Mesenteric fat pad (tissue), 1 donor: ENCODE measurements at places on chromosomes 3 and 15. TPM values are rescaled to one million over a fixed set of nuclear protein-coding genes. Genes with fewer than 3 reads are reported as not detected.

Gene DUOXA2
- total RNA-seq, result not detected

Gene CD276
- total RNA-seq, result 89.5 TPM

Gene POPDC2
- total RNA-seq, result 1.5 TPM

Gene C3orf20
- total RNA-seq, result 0.16 TPM

GRCh38 chr15:48644827-48645557, 517 bp downstream of the FBN1 start:
- DNase-seq, result no peak

DNA sequence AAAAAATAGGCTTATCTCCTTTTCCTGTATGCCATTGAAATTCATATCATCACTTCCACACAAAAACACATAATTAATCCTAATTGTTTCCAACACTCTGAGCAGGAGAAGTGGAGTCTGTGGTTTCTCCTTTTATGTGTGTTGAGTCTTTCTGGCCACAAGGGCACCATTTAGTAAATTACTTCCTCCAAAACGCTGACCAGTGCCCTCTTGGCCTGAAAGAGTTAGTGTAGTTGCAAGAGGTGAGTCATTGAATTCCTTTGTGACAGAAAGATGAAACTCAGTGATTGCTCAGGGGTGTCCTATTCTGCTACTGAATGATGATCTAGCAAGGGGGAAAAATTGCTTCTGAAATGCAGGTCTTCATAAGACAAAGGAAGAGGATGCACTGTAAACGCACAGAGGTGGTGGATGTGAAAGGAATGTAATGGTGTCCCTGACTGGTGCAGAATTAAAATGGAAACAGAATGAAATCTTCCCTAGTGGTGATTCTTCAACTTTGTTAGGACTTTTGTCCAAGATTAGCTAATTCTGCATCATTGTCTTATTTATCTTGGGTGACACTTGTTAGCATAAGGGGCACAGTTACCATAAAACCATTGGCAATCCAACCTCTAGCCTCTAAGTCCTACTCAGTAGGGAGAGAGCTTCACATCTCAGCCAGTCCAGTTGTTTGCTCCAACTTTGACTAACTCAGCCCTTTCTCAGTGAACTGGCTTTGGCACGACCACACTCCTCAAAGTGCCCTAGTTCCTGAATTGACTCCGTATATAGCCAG, 208.4 kb upstream of the NANOGP8 start:
- DNase-seq, result no peak

DNA sequence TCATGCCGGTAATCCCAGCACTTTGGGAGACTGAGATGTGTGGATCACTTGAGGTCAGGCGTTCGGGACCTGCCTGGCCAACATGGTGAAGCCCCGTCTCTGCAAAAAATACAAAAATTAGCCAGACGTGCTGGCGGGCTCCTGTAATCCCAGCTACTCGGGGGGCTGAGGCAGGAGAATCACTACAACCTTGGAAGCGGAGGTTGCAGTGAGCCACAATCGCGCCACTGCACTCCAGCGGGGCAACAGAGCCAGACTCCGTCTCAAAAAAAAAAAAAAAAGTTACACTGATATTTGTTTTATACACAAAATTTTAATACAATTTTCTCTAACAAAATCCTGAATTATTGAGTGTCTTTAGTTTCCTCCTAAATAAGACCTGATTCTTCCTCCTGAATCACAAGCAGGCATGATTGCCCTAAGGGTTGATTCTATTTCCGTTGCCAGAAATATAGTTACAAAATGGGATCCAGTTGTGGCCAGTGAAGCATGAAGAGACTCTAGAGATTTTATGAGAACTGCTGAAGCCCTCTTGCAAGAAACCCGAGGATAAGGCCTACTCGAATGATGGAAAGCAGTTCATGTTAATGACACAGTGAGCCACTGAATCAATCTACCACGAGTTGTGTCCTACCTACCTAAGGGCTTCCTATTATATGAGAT, 9.6 kb upstream of the SMARCC1 start:
- DNase-seq, result no peak

DNA sequence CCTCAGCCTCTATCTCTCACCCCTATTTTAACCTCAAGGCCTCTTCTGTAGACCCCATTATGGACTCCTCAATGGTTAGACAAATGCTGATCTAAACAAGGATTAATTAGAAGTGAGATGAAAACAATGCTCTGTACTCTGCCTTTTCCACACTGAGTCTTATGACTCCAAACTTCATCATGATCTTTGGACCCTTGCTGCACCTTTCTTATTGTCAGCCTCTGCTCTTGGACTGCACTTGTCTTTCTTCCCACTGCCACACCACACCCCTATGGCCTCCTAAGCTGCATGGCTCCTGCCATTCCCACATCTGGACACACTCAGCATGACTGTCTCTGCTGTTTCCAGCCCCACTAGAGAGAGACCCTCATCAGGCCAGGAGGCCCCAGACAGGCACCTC, 348.2 kb downstream of the RORA start:
- no peak for DNase-seq

DNA sequence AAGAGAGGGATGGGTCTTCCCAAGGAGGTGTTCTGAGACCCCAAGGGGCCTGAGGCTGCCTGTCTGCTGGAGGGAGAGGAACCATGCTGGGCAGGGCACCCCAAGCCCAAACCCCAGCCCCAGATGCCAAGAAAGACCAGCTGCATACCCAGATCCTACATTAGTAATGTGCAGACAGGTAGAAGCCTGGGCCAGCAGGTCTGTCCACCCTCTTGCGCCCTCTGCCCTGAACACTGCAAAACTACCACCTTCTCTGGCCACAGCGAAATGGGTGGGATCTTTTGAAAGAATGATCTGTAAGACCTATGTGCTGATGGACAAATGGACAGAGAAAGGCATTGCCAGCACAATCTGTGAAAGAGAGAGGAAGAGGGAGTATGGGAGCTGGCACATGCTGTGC, 283.2 kb downstream of the EPHB1 start:
- no peak for DNase-seq

- DNase-seq, result no peak
These were observed 1002.9 kb downstream of the AGBL1 start for GRCh38 chr15:87082581-87082980.

- DNase-seq, result no peak
These were observed 388.0 kb downstream of the FOXP1 start for GRCh38 chr3:71195492-71195891.

GRCh38 chr3:15535732-15536131, 14.2 kb upstream of the COLQ start:
- no peak for DNase-seq

DNA sequence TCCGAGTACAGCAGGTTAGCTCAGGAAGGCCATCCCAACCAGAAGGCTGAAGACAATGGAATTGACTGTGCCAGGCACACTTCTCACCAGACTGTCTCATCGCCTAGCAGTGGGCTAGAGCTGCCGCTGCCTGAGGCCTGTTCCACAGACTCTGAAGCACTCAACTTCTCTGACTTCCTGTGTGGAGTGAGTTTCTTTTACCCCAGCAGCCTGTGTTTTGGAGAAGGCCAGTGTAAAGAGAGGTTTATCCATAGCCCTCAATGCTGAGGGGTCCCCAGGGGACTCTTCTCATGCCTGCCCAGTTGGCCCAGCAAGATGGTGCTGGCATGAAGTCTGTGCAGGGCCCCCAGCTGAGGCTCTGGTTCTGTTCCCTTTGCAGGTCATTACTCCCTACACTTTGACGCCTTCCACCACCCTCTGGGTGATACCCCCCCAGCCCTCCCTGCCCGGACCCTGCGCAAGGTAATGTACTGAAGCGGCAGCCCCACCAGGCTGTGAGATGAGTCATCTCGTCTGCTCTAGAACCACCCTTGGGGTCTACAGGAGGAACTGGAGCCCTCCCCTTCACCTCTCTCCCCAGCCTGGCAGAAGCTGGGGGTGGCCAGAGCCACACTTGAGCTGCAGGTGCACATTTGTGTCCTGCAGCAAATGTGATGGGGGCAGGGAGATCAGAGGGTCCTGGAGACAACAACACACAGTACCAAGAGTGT, 5.2 kb upstream of the MANF start:
- peak; percentile 67 for DNase-seq

- no peak for DNase-seq
These were observed 51.0 kb upstream of the ATOSA start for GRCh38 chr15:52730173-52730572.

GRCh38 chr3:50530001-50530970, 26.9 kb upstream of the CACNA2D2 start:
- no peak for DNase-seq
